ENCODE measurements at places on chromosomes 5 and 9.

- DNase-seq = no peak
Measured at GRCh38 chr5:15607076-15607475, 107.1 kb downstream of the FBXL7 start.

GRCh38 chr9:87428659-87429058 is 69.0 kb upstream of the DAPK1 start:
- DNase-seq = no peak

GRCh38 chr5:81520769-81521168 is 126.8 kb upstream of the ACOT12 start:
- DNase-seq = no peak

DNA sequence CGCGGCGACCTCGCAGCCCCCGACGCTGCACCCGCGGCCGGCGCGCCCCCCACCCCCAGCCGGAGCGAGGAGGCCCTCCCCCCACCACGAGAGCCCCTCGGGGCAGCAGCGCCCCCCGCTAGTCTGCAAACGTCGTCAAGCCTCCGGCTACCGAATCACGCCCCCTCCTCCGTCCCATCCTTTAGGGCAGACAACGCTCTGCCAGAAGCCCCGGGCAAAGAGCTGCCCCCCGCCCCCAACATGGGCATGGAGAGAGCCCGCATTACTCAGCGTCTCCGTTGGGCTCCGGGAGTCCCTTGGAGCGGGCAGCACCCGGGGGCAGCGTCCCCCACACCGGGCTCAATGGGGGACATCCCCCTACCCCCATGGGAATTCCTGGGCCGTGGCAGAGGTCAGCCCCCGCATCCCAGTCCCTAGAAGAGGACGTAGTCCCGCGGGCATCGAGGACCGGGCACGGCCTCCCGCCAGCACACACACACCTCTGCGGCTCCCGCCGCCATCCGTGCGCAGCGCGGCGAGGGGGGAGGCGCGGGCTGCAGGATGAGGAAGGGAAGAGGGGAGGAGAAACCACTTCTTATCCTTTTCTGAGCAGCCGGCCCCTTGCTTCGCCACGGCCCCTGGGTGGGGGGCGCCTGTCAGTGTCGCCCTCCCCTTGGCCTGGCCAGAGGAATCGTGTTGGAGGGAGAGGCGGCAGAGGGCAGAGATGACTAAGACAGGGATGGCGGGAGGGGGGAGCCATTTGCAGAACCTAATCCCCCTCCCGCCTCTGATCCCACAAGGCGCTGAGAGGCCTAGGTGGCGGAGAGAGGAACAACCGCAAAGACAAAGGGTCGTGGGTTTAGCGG is 750 bp downstream of the DNM1 start:
- DNase-seq = no peak

DNA sequence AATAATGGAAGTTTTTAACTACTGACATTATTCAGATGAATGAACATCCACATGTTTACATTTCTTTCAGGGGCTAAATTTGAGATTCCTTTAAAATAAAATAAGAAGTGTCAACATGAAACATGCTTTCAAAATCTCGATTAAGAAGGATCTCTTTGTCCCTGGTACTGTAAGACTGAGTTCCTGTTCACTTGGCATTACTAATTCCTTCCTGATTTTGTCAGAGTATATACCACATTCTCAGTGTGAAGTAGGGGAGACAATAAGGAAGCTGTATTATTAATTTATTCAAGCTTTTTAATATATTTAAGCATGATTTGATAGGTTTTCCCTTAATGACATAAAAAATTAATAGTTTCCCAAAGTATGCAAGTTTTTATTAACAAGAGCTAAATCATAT is 81.5 kb upstream of the GRHPR start:
- DNase-seq = no peak

DNA sequence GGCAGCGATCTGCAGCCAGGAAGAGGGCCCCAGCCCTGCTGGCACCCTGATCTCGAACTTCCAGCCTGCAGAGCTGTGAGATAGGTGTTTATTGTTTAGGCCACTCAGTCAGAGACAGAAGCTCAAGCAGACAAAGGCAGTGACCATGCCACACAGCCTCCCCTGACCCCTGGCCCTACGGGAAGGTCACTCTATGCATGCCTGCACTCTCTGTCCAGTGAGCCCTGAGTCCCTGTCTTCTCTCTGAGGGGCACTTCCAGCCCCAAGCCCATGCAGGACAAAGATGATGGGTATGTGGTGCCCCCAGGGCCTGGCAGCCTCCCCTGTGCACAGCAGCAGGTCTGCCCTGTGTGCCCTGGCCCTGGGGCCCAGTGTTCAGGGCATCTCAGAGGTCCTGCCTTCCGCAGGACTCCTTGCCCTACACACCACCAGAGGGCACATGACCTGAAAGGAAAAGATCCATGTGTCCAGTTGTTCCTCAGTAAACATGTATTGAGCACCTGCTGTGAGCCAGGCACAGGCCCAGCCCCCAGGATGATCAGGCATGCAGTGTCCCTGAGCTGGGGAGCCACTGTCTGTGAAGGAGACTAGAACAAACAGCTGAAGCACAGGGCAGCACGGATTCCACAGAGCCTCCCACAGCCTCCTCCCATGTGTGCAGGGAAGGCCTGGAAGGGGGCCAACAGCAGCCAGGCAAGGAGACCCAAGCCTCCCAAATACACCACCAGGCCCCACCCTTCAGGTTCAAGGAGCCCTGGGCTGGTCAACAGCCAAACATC is 109.3 kb downstream of the ATPSCKMT start:
- DNase-seq = no peak

- DNase-seq = no peak
Measured at GRCh38 chr9:108894225-108894997, 32.3 kb downstream of the ACTL7A start.

DNA sequence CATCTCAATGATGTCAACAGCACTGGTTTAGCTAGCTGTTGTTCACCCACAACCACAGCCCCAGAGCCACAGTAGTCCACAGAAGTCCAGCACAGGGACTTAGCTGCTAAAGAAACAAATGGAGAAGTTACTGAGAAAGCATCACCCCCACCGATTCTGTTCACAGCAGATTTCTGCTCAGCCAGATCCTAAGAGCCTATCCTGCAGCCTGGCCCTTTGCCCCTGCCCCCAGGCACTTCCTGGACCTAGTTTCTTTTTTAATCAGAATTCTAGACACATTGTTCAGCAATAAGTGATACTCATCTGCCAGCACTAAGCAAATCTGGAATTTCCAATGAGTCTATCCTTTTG is 7.4 kb downstream of the B4GALT1 start:
- DNase-seq = no peak

- no peak for DNase-seq
Measured at GRCh38 chr5:112594095-112594850, 143.4 kb upstream of the APC start.

DNA sequence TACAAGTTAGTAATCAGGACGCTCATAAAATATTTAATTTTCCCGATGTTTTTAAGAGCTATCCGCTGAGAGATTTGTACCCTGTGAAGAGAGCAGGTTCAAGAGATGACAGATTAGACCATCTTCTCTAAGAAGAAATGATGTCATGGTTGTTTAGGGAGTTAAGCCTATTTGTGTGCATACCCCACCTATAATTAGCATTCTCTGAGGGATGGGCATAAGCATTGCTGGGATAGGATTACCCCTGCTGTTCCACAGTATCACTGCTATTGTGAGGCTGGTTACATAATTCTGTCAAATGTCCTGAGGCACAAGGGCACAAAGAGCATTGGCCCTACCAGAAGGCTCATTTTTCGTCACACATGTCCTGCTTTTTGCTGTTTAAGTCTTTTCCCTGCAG is 687.0 kb downstream of the CETN3 start:
- no peak for DNase-seq

DNA sequence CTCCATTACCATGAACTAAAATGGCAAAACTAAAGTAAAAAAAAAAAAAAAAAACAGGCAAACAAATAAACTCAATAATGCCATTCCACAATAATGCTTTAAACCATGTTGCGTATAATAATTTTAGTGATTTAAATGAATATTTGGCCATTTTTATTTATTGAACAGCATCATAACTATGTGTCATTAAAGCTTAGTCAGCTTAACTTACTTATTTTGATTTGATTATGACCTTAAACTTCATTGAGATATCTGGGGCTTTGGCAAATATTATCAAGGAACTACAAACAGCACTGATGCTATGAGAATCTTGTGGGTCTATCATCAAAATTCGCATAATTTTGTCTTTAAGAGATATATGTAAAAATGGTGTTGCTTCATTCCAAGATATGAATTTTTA is 1610.3 kb upstream of the NUDT12 start:
- DNase-seq = no peak

Data from brain pericyte (primary cell).